ENCODE measurements at places on chromosomes 3 and 15.

DNA sequence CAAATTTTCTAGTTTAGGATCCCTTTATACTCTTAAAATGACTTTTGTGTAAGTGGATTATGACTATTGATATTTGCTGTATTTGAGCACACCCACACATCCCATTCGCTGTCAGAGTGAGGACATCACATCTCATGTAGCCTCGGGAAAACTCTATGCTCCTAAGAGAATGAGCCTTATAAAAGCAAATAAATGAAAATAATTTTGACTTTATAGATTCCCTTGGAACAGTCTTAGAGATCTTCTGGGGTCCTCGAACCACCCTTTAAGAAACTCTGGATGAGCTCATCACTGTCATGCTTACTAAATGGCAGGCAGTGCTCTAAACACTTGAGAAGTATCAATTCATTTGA lies 16.1 kb upstream of the EXOG start:
- no peak for DNase-seq

- DNase-seq = no peak
These were observed 353 bp downstream of the ATG3 start for GRCh38 chr3:112561484-112561733.

DNA sequence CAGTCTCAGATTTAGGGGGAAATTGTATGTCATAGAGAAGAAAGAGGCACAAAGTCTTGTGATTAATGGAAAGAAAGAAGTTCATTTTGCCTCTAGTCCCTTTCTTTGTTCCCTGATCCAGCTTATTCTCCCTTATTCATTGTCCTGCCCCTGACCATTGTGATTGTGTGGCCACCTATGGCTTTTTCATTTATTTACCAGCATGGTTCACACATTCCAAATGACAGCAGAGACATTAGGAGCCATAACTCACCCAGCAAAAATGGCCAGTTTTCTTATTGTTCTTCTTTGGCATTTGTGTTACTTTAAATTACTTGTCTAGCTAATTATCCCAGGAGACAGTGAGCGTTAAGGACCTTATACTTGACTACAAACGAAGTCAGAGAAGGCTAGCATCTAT lies 36.3 kb upstream of the SGO1 start:
- no peak for DNase-seq

- no peak for DNase-seq
These were observed 10.0 kb downstream of the ATP13A3 start for GRCh38 chr3:194476784-194477183.

GRCh38 chr3:64176461-64176996 lies 48.7 kb downstream of the PRICKLE2 start:
- DNase-seq = no peak

GRCh38 chr3:104878395-104878794 lies 488.3 kb upstream of the ALCAM start:
- DNase-seq = no peak

DNA sequence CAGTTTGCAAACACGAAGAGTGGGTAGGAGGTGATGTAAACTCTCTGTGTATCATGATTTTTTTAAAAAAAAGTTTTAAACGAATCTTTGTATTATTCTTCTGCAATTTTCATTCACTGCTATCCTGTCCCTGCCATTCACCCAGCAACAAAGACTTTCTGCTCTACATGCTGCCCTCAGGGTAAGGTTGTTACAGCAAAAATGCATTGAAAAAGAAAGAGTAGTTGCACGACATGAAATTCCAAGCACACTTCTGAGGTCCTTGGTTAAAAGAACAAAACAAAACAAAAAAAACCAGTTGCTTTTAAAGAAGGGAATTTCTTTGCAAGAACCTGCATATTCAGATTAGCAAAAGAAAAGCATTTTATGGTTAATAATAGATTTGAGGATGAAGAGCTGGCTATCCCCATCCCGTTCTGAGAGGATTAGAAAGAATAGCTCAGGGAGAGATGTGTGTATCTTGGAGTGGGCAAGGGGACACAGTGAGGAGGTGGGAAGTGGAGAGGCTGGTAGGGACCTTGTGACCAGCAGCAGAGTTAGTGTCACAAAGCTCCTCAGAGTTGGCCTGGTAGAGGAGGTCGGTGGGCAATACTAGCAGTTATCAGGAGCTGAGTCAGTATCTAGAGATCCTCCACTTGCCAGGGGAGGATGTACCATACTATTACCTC lies 290.8 kb downstream of the NEK10 start:
- no peak for DNase-seq

GRCh38 chr15:58303236-58303635 lies 128.6 kb upstream of the LIPC start:
- no peak for DNase-seq

DNA sequence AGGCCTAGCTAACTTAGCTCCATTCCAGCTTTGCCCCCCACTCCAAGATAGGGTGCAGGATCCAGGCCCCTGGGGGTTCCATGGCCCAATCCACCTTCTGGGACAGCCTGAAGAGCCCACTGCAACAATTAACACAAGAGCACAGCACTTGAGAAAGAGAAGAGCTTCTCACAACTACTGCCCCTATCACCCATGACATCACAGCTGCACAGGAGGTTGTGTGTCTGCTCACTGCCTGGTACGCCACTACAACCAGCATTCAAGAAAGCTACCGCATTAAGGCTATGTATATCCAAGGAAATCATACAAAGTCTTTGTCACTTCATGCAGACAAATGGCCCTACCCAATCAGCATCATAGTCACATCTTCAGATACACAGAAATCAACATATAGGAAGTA lies 62.0 kb downstream of the MYO5A start:
- DNase-seq = no peak

- peak; percentile 86 for DNase-seq
These were observed 12.9 kb downstream of the C15orf62 start for GRCh38 chr15:40782609-40783227.

- no peak for DNase-seq
These were observed 248.2 kb upstream of the GPR149 start for GRCh38 chr3:154678041-154678654.

- DNase-seq = no peak
These were observed 75.9 kb downstream of the UACA start for GRCh38 chr15:70687482-70687881.

DNA sequence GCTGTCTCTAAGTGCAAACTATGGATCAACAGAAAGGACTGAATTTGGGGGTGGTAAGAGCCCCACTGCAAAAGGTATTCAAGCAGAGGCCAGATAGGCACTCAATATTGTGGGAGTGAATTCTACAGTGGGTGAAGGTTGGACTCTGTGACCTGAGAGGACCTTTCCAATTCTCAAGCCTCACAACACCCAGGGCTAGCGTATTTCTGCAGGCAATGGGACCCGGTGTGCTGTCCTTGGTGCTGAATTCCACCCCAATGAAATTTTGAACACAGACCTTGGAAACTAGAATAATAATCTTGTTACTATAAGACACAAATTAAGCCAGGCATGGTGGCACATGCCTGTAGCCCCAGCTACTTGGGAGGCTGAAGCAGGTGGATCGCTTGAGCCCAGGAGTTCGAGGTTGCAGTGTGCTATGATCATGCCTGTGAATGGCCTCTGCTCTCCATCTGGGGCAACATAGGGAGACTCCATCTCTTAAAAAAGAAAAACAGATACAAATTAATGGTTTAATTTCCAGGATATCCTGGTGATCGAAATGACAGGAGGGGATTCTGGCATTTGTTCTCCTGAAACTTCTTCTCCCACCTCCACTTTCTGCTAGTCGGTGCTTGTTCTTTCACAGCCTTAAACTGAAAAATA lies 135.4 kb downstream of the RAB11A start:
- no peak for DNase-seq

DNA sequence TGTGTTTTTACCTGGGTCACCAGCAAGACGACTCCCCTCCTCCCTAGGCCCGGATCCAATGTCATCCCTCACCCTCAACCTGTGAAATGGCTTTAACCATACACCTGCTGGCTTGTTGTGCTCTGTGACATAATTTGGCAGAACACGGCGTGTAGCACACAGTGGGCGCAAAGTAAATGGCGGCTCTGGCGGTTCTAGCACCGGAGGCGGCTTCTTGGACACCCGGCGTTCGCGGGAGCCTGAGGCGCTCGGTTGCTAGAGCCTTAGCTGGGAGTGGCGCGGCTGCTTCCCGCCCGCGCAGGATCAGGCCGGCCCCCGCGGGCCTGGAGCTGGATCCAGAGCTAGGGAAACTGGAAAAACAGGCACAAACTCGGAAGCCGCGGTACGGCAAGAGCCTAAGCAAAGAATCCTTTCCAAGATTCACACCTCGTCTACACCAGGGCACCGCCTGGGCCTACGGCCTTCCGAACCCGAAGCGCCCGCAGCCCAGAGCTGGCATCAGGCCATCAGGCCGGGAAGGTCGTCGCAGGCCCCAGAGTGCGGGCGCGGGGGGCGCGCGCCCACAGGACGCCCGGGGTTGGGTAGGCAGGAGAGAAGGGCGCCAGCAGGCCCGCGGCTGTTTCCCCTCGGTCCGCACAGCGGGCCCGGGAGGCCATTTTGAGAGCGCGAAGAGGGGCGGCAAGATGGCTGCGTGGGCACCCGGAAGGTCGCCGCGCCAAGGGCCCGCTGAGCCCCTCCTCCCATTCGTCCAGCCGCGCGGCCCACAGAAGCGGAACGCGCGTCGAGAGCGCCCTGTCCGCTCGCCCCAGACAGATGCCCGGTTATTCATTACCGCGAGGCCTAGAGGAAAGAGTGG lies 43.9 kb upstream of the POLG start:
- no peak for DNase-seq

DNA sequence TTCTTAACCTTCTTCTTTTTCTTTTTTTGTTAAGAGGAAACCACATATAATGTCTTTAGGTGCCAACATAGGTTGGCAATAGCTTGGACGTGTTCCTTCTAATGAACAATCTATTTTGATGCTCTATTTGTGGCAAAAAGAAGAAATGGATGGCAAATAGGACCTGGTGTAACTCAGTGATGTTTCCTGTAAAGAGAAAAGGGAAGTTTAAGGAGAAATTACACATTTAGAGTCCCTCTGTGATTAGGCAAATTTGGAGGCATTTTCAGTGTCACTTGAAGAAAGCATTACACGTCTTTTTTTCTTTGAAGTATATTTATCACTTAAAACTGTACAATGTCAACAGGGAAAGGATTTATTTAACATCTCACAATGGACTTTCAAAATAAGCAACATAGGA lies 327.1 kb downstream of the ZIC1 start:
- DNase-seq = no peak

DNA sequence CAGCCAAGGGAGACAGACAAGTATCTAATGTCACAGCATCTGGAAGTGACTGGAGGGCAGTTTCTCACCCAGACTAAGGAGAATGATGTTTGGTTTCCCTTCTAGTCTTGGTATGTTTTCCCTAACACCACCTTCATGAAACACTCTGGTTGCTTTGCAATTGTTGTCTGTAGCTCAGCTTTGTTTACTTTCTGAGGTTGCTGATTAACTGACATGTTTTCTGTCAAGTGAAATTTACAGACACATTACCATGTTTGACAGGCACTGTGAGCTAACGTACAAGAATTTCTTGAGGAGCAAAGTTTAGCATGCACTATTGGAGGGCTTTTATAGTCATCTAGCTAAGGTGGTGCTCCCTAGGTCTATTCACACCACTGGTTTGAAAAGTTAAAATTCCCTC lies 131.6 kb upstream of the NECTIN3 start:
- DNase-seq = no peak
